H9 (cell line): ENCODE measurements at places on chromosomes 11 and 22.

DNA sequence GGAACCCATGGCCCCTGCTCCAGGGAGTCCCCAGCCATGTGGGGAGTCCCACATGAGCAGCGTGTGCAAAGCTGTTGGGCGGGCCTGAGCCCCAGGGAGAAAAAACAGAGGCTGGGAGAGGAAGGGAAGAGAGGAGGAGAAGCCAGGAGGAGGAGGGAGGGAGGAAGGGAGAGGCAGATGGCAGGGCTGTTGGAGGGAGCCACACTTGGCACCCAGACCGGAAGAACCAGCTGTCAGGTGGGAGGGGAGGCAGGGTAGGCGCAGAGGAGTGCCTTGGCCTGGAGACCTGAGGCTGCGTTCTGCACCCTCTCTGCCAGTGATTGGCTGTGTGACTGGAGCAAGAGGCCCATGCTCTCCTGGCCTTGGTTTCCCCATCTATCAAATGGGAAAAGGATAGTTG is 6.7 kb downstream of the SYNGR1 start:
- no peak for DNase-seq

GRCh38 chr11:6565988-6566703 is 37.3 kb downstream of the RRP8 start:
- no peak for DNase-seq

- no peak for DNase-seq
These were observed 230.1 kb upstream of the DDI1 start for GRCh38 chr11:103806130-103806895.

DNA sequence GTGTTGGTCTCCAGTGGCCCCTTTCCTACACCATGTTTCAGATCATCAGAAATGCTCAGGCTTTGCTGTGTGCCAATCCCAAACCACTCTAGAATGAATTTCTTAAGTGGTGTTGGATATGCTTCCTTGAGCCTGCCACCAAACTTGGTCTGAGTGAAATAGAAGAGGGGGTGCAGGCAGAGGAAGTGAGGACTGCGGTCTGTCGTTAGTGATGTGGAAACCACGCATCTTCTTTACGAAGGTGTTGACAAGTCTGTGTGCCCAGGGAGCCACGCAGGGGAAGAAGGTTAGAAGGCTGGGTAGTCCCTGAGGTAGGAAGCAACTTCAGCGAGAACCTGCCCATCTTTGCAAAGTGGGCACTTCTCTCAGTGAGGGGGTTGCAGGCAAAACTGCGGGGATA is 187.4 kb upstream of the NAV2 start:
- no peak for DNase-seq

DNA sequence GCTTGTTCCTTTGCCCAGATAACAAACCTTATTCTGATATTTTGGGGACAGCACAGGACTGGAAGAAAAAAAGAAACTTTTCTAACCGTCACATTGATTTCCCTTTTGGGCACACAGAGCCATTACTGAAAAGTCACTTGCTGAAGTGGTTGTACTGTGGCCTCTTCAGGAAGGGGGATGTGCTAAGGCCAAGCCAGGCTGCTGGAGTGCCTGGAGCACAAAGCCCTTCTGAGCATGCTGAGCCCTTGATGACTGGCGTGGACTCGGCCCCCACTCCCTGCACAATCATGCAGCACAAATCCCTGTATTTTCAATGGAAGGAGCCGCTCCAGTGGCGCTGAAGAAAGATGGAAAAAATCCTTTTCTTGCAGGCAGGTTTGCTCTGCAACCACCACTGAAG is 164.2 kb downstream of the NTM start:
- DNase-seq: no peak

DNA sequence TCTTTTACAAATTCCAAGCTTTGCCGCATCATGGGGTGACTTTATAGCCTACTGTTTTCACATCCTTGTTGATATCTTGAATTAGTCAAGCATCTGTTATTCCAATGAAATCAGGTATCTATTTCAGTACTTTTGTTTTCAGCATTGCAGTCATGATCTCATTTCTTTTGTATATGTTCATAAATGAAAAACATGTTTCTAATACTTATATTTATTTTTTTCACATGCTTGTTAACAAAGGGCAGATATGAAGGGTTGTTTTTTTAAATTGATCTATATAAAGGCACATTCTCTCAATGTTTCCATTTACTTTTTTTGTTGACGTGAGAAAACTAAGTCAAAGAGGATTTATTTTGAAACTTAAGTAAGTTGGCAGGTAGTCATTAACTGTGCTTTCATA is 964.8 kb downstream of the JRKL start:
- no peak for DNase-seq
